ENCODE measurements at places on chromosomes 3 and 15. TPM values are rescaled to one million over a fixed set of nuclear protein-coding genes. Genes with fewer than 3 reads are reported as not detected.

BFSP2 gene
- 0.21 TPM for total RNA-seq

ALDH1L1 gene
- 0.05 TPM for total RNA-seq

GRCh38 chr3:3178498-3179328, 778 bp downstream of the CRBN start:
- peak; percentile 24 for DNase-seq

- DNase-seq: no peak
Observed at GRCh38 chr3:6250167-6250566, 610.7 kb upstream of the GRM7 start.
